ENCODE measurements at places on chromosomes 12 and 14. TPM values are rescaled to one million over a fixed set of nuclear protein-coding genes. Genes with fewer than 3 reads are reported as not detected.

- no peak overlapping the region for H3K27ac ChIP-seq
- H3K36me3 ChIP-seq, result peaks cover 75% of the 10 kb centered on the region
- no peaks in the 10 kb centered on the region for H3K27me3 ChIP-seq
- no peak for DNase-seq
- H3K4me1 ChIP-seq, result no peaks in the 10 kb centered on the region
These were observed 17.4 kb downstream of the ZFYVE21 start for GRCh38 chr14:103732868-103733620.

DNA sequence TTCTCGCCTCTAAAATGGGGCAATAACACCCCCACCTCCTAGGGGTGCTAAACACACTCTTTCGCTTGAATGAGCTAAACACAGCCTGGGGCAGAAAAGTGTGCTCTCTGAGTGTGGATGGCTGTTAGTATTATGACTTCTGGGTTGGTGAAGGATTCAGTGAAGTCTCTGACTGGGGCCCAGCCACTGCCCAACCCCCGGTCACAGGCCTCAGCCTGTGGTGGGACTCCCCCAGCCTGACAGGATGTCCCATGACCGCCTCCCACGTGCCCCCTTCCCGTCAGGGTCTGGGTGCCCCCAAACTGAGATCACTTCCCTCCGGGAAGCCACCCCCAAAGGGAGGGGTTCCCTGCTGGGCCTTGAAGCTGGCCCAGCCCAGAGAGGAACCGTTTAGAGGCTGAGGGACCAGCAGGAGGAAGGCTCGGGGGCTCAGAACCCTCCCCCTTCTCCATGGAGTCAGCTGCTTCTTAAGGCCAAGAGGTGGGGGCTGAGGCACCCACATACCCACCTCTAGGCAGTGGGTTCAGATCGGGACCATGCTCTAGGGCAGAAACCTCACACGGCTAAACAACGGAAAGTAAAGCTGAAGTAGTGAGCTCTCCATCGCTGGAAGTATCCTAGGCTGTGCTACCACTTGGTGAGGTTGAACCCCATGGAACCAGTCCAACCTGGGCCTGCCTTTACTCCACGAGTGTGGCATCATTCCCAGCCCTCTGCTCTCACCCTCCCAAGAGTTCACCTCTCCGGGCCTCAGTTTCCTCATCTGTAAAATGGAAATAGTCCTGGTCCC lies 13.8 kb downstream of the DTX1 start:
- no peak overlapping the region for H3K4me3 ChIP-seq
- H3K27me3 ChIP-seq, result peaks cover 5% of the 10 kb centered on the region
- H3K36me3 ChIP-seq, result no peaks in the 10 kb centered on the region
- no peak for DNase-seq
- H3K27ac ChIP-seq, result no peak overlapping the region
- H3K4me1 ChIP-seq, result no peaks in the 10 kb centered on the region

RPS6KA5 gene
- 8.6 TPM for polyA plus RNA-seq

HNRNPA1 gene
- 2,413 TPM for polyA plus RNA-seq

TGM1 gene
- polyA plus RNA-seq, result 8.6 TPM

GRCh38 chr14:50230401-50230700 lies 1.0 kb downstream of the SOS2 start:
- H3K27ac ChIP-seq, result peak overlapping the region; percentile 97
- no peaks in the 10 kb centered on the region for H3K36me3 ChIP-seq
- DNase-seq, result no peak

DNA sequence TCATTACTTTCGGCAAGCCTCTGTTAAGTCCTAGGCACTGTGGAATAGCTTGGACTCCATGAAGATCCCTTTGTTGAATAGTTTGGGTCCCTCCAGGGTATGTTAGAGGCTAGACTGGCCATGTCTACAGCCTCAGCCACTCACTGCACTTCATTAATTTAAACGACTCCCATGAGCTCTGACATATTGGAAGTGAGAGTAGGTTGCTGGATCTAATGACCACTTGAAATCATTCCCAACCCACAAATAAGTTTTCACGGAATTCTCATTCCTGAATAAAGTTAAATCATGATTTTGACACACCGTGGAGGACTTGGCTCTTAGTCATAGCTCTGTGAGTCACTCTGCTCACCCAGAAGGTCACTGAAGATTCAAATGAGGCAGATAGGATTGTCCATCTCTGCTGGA lies 21.4 kb upstream of the APPL2 start:
- no peak for DNase-seq
- no peaks in the 10 kb centered on the region for H3K27me3 ChIP-seq
- no peaks in the 10 kb centered on the region for H3K4me1 ChIP-seq
- no peak overlapping the region for H3K4me3 ChIP-seq

DNA sequence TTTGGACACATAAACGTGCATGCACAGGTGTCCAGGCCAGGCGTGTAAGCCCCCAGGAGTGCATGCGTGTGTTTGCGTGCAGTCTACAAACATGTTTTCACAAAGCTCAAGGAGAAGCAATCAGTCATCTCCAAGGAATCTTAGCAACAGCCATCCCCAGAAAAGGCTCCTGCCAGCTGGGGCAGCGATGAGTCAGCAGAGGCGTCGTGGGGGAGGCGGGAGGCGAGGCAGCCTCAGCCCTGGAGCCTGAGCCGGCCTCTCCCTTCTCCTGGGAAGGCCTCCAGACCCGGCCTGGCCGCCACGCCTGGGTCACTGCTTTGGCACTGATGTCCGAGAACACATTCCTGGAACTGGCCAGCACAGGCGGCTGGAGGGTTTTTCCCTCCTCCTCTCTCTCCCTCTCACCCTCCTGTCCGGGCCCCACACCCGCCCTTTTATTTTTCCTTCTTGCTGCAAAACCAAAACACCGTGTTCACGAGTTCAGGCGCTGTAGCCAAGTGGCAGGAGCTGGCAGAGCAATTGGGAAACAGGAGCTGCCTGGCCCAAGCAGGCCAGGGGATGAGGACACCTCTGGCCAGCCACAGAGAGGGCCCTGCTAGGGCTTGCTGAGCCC lies 92.7 kb downstream of the LRRC74A start:
- no peaks in the 10 kb centered on the region for H3K36me3 ChIP-seq
- H3K27me3 ChIP-seq, result no peaks in the 10 kb centered on the region
- DNase-seq, result peak; percentile 86
- no peak overlapping the region for H3K4me3 ChIP-seq
- peak overlapping the region; percentile 76 for H3K27ac ChIP-seq

ETFBKMT gene
- 4.1 TPM for polyA plus RNA-seq

DNA sequence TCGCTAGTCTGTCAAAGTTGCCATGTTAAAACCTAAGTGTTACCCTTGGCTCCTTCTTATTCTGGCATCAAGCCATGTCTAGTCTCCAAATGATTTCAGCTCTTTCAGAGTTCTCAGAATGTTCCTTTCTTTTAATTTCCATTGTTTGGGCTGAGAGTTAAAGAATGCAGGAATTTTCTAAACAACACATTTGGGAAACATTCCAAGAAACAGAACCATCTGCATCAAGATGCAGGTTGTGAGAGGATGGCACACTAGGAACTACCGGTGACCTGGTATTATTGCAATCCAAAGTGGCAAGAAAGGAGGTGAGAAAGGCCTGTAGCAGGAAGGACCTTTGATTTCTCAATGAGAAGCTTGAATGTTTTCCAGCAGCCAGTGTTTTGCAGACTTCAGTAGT lies 30.1 kb downstream of the SLC35F4 start:
- DNase-seq, result no peak
- no peak overlapping the region for H3K27ac ChIP-seq
- H3K4me3 ChIP-seq, result no peak overlapping the region

TAS2R20 gene
- polyA plus RNA-seq, result 2.5 TPM

DNA sequence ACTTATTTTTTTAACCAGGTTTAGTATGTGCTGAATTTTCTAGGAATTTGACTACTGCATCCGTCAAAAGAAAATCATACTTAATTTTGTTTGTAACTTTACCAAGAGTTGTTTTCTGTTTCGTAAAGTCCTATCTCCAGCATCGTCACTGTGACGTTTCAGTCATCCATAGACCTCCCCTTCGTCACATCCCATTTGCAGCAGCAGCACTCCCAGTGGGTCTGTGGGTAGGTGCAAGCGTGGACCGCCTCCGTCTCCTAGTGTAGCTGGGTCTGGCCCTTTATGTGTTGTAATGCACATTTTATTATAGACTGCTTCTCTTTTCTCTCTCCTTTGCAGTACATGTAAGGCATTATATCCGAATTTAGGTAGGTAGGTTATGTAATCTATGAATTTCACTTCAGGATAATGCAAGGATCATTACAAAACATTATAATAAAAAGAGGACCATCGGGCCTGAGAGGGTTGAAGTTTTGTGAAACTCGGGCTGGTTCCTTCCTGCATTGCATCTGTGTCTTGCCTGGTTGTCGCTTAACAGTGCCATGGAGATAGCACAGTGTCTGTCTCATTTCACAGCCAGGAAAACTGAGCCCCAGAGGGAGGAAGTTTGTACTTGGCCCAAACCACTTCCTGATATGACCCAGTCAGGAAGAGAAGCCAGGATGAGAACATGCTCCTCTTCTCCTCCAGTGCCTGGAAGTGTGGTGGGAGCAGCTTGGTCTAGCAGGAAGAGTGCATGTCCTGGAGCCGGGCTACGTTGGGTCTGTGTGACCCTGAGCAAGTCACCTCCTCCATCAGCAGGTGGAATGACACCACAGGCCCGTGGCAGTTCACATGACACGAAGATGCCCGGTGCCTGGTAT lies 41.3 kb downstream of the EVL start:
- peaks cover 4% of the 10 kb centered on the region for H3K4me1 ChIP-seq
- no peaks in the 10 kb centered on the region for H3K27me3 ChIP-seq
- no peak for DNase-seq
- no peak overlapping the region for H3K4me3 ChIP-seq
- no peak overlapping the region for H3K27ac ChIP-seq

CLEC6A gene
- polyA plus RNA-seq, result not detected

GRCh38 chr12:4001841-4002240 lies 128.6 kb upstream of the PARP11 start:
- H3K4me3 ChIP-seq, result no peak overlapping the region
- H3K27me3 ChIP-seq, result no peaks in the 10 kb centered on the region
- no peak overlapping the region for H3K27ac ChIP-seq
- no peaks in the 10 kb centered on the region for H3K36me3 ChIP-seq
- DNase-seq, result no peak
- peaks cover 31% of the 10 kb centered on the region for H3K4me1 ChIP-seq

DNA sequence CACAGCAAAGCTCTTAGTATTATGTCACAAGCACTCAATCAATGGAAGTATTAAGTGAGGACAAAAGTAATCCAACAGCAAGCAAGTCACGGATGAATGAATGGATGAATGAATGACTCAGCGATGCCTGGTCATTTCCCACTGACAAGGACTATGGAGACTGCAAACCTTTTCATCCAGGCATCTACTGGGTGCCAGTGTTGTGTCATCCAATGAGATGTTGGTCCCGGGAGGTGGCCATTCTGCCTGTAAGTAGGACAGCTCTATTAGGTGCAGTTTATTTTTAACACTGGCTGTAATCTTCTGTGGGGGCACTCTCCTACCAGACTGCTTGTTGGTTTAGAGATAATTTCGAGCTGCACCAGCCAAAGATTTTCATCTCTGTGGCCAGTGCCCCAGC lies 39.4 kb downstream of the STAB2 start:
- H3K27ac ChIP-seq, result no peak overlapping the region
- no peaks in the 10 kb centered on the region for H3K36me3 ChIP-seq
- DNase-seq, result peak; percentile 67
- H3K4me1 ChIP-seq, result no peaks in the 10 kb centered on the region
- no peaks in the 10 kb centered on the region for H3K27me3 ChIP-seq

WNT1 gene
- not detected for polyA plus RNA-seq

DNA sequence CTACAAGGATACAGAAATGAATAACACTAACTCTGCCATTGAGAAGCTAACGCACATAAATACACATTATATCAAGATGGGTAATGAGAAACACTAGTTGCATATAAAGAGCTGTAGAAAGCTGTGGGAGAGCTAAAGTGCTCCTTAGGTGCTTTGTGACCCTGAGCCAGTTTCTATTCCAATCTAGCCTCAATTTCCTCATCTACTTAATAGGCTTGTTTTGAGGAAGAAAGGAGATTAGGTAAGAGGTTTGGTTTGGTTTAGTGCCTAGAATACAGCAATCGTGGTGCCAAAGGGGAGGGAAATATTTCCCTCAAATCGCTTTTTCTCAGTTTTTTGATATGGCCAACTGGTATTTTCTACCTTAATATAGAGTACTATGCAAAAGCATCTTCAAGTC lies 994 bp downstream of the SRP54 start:
- H3K4me3 ChIP-seq, result peak overlapping the region; percentile 87
- peaks cover 5% of the 10 kb centered on the region for H3K4me1 ChIP-seq
- no peaks in the 10 kb centered on the region for H3K36me3 ChIP-seq
- no peaks in the 10 kb centered on the region for H3K27me3 ChIP-seq
- DNase-seq, result no peak

- H3K4me1 ChIP-seq, result no peaks in the 10 kb centered on the region
- H3K36me3 ChIP-seq, result no peaks in the 10 kb centered on the region
- DNase-seq, result no peak
- H3K27ac ChIP-seq, result no peak overlapping the region
These were observed 291.1 kb upstream of the RTL1 start for GRCh38 chr14:101194373-101195308.

GRCh38 chr12:9144730-9145106 lies 29.0 kb upstream of the A2M start:
- no peaks in the 10 kb centered on the region for H3K4me1 ChIP-seq
- H3K36me3 ChIP-seq, result no peaks in the 10 kb centered on the region
- no peak for DNase-seq
- no peak overlapping the region for H3K27ac ChIP-seq
- peaks cover 3% of the 10 kb centered on the region for H3K27me3 ChIP-seq

SOAT2 gene
- polyA plus RNA-seq, result 126 TPM

GRCh38 chr14:22475381-22475780 lies 113.6 kb downstream of the DAD1 start:
- no peak overlapping the region for H3K4me3 ChIP-seq
- no peaks in the 10 kb centered on the region for H3K27me3 ChIP-seq
- peaks cover 4% of the 10 kb centered on the region for H3K4me1 ChIP-seq
- H3K27ac ChIP-seq, result no peak overlapping the region
- no peak for DNase-seq

DNA sequence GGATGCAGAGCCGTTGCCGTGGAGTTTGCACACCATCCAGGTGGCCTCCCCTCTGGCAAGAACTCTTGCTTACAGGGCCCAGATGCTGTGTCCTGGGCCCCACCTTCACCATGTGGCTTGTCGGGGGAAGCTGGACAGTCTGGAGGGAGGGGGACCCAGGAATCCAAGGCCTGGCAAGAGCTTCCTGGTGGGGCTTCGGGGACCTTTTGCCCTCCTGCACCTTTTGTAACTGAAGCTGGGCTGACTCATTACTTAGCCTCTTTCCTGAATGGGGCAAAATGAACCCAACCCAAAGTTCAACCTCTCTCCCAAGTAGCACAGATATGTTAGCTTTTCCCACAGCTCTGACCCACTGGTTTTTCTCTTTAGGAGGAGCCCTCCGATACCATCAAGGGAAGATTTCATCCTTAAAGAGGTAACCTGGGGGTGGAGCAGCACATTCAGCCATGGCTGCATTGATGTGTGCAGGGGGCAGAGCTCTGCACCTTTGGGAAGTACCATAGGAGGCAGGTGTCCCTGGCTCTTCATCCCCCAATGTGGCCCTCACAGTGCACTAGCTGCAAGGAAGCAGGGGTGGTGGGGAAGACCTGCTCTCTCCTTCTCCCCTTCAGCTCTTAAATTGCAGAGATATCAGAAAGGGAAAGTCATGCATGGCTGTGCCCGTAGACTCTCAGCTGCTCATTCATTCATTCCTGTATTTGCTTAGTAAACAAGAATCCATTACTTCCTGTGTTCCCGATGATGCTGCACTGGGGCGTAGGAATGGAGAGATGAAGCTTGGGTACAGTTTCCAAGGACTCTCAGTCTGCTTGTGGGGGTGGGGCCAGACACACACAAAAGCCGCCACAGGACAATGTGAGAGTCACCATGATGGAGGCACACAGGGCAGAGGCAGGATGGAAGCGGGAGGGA lies 13.0 kb downstream of the MVK start:
- H3K4me1 ChIP-seq, result peaks cover 8% of the 10 kb centered on the region
- no peaks in the 10 kb centered on the region for H3K27me3 ChIP-seq
- no peak for DNase-seq
- H3K36me3 ChIP-seq, result peaks cover 42% of the 10 kb centered on the region
- H3K4me3 ChIP-seq, result no peak overlapping the region
- no peak overlapping the region for H3K27ac ChIP-seq

MIP gene
- 0.24 TPM for polyA plus RNA-seq
